ENCODE measurements at places on chromosomes 6 and 20.

DNA sequence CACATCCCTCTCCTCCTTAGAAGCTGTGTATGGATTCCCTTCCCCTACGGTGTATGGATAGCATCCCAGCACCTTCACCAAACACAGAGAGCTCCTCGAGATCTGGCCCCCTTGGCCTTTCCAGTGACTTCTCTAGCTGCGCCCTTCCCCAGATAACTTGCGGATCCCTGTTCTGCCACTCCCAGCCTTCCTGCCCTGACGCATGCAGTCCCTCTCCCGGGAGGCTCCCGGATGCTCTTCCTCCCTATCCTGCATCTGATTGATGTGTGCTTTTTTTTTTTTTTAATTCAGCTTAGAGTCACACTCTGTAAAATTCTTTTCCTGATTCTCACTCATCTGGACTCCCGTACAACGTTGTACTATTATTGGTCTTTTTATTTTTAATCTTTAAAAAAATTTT, 44.8 kb downstream of the GCNT2 start:
- DNase-seq: no peak

DNA sequence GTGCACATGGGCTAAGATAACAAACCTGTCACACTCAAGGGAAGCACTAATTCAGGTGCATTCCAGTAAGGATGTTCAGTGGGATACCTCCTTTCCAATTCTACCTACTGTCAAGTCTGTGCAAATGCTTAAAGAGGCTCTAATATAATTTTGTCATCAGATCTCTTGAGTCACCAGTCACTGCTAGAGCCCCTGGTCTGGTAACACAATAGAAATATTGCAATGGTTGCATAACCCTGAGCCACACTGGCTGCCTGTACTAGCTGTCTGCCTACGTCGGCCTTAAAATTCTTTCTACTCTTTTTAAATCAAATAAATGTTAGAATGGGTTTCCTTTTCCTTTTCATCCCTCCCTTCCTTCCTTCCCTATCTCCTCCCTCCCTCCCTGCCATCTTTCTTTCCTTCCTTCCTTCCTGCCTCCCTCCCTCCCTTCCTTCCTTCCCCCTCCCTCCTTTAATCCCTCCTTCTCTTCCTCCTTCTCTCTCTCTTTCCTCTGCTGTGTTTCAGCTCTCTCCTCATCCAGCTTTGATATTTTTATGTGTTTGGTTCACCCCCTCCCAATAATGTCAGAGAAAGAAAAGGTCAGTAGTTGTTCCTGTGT, 28.1 kb upstream of the OLIG3 start:
- DNase-seq: no peak

DNA sequence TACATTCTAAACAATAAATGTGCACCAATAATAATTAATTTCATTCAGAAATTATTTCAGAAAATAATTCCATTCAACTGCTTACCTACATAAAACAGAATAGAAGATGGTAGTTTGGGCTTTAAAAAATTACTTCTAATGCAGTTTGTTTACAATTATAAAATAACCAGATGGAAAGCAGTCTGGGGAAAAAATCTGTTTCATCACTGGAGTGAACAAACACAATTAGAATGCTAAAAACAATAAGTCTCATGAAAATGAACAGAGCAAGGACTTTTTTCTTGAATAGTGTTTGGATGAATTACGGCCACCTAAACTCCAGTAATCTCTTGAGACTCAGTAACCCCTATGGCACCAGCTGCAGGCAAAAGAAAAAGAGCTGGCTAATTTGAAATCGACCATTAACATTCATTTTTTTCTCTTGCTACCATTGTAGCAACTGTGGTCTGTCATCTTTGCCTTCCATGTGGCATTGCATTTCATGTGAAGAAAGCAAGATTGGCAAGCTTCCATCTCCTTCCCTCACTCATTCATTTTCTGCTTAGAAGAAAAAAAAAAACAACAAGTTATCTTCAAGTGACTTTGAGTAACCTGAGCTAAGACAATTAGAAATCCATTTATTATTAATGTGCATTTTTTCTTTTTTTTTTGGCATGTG, 88.4 kb upstream of the CEP85L start:
- DNase-seq: no peak

GRCh38 chr20:59564171-59564570, 40.2 kb upstream of the PHACTR3 start:
- no peak for DNase-seq

DNA sequence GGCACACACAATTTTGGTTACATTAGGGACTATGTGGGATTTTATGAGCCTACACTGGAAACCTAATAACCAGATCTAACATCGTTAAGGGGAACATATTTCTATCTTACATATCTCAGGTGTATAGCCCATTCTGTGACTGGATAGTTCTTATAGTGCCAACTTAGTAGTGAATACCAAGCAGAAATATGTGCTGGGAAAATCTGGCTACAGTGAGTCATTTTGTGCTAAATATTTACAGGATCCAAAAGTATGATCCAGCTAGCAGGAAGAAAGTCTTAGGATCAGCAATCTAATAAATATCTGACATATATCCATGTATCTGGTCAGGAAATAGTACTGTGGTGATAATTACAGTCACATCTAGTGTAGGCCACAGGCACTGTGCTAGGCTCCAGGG, 94.6 kb upstream of the INSM1 start:
- DNase-seq: no peak

DNA sequence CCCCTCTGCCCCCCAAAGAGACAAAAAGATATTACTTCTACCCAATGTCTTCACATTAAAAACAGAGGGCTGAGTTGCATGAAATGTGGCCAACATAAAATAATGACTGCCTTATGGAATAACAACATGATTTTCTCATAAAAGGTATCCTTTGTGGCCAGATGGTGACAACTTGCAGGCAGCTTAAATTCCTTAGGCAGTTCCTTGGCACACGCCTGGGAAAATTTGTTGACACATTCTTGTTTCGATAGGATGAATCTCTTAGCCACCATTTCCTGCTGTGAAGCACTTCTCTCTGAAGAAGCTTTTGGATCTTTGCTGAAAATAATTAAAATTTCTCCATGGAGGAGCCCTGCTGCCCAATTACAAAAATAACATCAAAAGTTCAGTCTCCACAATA, 109.0 kb upstream of the COL21A1 start:
- DNase-seq: no peak

GRCh38 chr6:22436134-22436533, 133.2 kb upstream of the HDGFL1 start:
- no peak for DNase-seq

DNA sequence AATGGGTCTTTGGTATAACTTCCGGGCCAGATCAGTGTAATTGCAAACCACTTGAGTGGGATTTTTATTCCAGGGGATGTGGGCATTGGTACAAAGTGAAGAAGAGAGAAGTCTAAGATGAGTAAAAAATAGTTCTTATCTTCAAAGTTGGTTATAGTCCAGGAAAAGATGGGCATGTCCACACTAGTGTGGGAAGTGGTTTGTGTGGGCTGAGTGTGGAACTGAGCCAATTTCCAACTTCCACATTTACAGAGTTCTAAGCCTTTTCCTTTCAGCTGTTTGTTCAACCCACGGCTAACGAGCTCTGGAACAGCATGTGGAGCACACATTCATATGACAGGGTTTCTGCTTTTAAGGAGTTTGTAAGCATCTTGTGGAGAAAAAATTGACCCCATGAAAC, 72.3 kb upstream of the IFNGR1 start:
- DNase-seq: no peak

DNA sequence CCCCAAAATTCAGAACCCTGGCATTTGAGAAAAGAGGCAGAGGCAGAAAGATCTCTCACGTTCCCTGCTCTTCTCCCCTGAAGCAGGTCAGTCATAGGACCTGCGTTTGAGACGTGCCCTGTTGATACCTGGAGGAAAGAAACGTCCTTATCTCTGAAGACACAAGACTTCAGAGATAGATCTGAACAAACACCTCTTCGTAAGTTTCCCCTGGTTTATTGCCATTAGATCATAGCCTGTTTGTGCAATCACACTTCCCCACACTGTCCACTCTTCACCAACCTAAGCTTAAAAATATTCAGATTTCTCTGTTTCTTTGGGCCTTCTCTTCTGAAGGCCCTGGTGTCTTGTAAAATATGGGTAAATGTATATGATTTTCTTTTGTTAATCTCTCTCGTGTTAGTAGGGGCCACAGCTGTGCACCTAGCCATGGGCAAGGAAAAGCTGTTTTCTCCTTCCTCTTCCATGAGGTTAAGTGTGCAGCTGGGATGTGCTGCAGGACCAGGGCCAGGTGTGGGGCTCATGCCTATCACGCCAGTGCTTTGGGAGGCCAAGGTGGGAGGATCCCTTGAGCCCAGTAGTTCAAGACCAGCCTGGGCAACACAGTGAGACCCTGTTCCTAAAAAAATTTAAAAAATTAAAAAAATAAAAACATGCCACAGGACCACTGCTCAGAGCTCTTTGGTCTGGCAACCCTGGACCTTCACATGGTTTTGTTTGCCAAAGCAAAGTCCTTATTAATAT, 4.7 kb upstream of the SLC22A2 start:
- no peak for DNase-seq

- DNase-seq: no peak
These were observed 454.7 kb downstream of the TFAP2B start for GRCh38 chr6:51273228-51273961.

GRCh38 chr20:45611054-45611453, 18.5 kb upstream of the WFDC10A start:
- no peak for DNase-seq

DNA sequence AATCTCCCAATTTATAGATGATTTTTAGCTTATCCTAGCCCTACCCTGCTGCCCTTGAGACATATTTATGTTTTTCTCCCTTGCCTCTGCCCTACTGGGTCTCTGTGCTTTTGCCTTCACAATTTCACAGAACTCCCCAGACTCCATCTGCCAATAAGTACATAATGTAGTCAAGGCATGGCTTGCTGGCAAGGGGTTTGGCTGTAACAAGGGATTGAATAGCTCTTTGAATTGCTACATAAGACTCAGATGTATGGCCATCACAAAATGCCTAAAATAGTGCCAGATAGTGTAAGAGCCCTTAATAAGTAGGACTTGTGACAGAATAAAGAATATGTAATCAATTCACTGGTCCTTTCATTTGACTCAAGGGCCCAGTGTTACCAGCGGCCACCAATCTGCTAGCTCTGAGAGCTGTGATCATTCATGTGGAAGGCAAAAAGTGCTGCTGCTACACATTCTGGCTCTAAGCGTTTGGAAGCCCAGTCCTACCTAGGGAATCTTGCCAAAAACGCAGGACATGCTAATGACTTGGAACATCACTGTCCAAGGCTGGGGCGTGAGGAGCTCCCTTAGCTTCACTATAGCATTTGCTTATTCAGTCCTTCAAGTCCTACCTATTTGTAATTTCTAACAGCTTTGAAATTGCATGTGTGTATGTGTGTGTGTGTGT, 20.5 kb downstream of the CLVS2 start:
- DNase-seq: no peak

GRCh38 chr20:38612751-38613515, 11.3 kb downstream of the ARHGAP40 start:
- DNase-seq: no peak

- DNase-seq: peak; percentile 24
These were observed 271.4 kb downstream of the EYA4 start for GRCh38 chr6:133512410-133513016.

GRCh38 chr6:33513213-33513612, 58.8 kb downstream of the ZBTB9 start:
- no peak for DNase-seq

DNA sequence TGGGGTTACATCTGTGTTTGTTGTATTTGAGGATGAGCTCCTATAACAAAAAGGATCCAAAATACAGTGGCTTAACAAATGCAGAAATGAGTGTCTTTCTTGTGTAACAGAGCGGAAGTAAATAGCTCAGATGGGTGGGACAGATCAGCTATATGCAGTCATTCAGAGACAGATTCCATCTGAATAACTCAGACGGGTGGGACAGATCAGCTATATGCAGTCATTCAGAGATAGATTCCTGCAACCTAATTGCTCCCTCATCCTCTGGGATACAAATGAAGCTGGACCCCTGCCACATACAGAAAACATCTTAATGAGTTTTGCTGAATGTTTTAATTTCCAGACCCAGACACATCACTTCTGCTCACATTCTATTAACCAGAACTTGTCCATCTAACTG, 332.3 kb downstream of the BCKDHB start:
- no peak for DNase-seq

DNA sequence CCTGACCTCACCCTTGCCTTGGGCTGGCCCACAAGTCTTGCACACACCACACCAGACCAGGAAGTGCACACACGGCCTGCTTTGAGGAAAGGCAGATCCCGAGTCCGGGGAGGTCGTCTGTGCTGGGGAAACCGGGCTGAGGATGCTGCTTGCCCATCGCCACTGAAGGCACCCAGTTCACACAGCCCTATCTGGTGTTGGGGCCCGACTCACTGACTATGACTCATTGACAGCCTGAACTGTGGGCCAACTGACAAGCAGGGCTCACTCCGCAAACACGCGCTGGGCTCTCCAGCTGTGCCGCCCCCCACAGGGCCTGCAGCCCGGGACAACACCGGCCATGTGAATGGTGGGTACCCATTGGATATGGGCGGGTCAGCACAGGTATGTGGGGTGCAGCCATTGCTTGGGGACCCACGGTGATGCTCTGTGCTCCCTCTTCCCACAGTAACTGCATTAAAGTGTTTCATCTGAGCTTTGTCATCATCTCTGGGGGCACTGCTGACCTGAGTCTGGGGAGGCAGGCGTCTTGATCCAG, 1.6 kb downstream of the SAMD10 start:
- DNase-seq: no peak

DNA sequence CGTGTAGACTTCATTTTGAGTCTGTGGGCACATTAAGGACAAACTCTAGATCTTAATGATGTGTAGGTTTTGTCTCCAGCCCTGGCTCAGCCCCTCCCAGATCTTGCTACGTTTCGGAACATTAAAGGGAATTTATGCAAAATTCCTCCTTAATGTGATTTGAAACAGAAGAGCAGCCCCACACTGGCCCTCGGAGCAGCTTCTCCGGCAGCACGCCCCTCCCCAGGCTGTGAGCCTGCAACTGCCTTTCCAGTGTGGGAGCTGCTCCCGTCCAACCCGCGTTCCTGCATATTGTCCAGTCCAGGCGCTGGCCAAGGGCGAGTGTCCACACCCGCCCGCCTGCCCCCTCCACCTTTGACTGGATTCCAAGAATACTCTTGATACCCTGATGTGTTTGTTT, 257.2 kb downstream of the TAF4 start:
- no peak for DNase-seq

DNA sequence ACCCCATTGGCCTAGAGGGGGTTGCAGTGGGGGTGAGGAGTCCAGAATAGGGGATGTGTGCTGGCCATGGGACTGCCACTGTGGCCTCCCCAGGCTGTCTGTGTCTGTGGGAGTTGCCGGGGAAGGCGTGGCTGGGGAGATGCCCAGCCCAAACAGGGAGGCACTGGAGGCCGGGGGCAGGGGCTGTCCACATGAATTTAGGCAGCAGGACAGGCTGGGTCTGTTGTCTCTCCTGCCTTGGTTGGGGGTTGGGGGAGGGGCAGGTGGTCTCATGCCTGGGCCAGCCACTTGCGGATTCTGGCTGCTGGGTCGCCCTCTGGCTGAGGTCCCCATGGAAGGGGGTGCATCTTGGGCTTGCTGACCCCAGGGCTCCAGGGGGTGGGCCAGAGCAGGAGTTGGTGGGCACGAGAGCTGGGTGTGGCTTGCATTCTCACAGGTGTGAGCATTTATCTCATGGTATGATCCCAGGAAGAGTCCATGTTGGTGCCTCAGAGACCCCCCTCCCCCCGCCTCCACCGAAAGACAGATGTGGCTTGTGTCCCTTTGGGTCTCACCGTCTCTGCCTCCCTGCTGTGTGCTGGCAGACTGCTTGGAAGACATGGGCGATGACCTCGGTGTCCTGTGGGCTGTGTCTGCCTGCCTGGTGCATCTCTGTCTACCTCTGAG, 4.0 kb downstream of the SOX18 start:
- no peak for DNase-seq

Measured in OCI-LY7 (cell line).